ENCODE measurements at places on chromosomes 7 and 10. TPM values are rescaled to one million over a fixed set of nuclear protein-coding genes. Genes with fewer than 3 reads are reported as not detected.

The ITGB8 gene
- 37.5 TPM for total RNA-seq

DNA sequence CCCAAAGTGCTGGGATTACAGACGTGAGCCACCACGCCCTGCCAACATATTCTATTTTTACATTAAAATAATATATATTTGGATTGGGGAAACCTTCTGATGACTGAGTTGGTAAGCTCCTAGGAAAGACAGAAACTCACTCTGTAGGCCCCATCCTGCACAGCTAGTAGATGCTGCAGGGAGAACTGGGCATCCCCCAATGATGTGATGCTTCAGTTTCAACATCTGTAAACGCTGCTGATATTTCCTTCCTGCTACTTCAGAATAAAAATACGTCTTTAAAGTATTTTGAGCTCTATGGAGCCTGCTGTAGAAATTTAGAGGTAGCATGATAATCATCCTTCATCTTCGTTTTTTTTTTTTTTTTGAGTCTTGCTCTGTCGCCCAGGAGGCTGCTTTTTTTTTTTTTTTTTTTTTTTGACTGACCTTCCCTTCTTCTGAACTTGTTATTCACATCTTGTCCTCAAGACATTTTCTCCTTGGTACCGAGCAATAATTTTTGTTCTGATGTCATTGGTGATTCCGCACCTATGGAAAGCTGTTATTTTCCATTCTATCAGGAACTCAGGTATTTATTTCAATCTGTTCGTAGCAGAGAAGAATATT is 21.8 kb upstream of the INPP5F start:
- ATAC-seq: no peak

The RBP4 gene
- total RNA-seq: 0.50 TPM

The HOXA2 gene
- 0.59 TPM for total RNA-seq

GRCh38 chr10:70092389-70092718 is 39.7 kb downstream of the MACROH2A2 start:
- no peak for ATAC-seq

- peak; percentile 80 for ATAC-seq
These were observed 131.3 kb downstream of the FAM53B start for GRCh38 chr10:124612611-124613498.

- peak; percentile 33 for ATAC-seq
These were observed 18.7 kb downstream of the ZNF786 start for GRCh38 chr7:149071641-149072437.

The ADAP1 gene
- total RNA-seq: 7.1 TPM

DNA sequence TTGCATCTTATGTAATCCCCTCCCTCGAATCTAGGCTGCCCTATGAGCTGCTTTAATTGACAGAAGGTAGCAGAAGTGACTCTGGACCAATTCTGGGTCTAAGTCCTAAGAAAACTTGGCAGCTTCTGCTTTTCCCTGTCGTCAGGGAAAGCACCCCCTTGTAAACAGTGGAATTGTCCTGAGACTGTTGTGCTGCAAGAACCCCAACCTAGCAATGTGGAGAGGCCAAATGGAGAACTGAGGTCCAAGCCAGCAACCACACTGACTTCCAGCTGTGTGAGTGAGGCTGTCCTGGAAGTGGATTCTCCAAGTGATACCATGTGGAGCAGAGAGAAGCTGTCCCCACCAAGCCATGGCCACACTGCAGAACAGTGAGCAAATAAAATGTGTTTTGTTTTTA is 75.5 kb downstream of the ARHGAP22 start:
- ATAC-seq: no peak

The LRRC61 gene
- not detected for total RNA-seq

GRCh38 chr7:69770613-69771012 is 172.3 kb downstream of the AUTS2 start:
- ATAC-seq: no peak

GRCh38 chr7:291373-292092 is 1.6 kb downstream of the FOXL3 start:
- ATAC-seq: no peak

The SKAP2 gene
- 48.3 TPM for total RNA-seq

GRCh38 chr10:30048768-30049517 is 10.4 kb downstream of the JCAD start:
- no peak for ATAC-seq
